Activated T-helper 1 cell treated with anti-CD3 and anti-CD28 coated beads, Interleukin-12 subunit alpha, Interleukin-12 subunit beta, Interleukin-2, Interleukin-4 antibody, amounts not matched to agents 30 ng/mL and 10 ng/mL and 1 ng/mL, durations not matched to agents 14 hours and 24 hours and 36 hours (primary cell): ENCODE measurements at places on chromosomes 5 and 9. TPM values are rescaled to one million over a fixed set of nuclear protein-coding genes. Genes with fewer than 3 reads are reported as not detected.

Gene AIF1L
- total RNA-seq = 0.34 and 0.51 TPM in 2 replicates

Gene WNT8A
- total RNA-seq = not detected in 2 replicates

Gene MPDZ
- total RNA-seq = not detected in 2 replicates

Gene ADAMTS19
- not detected in 2 replicates for total RNA-seq

Gene NUTM2G
- not detected in 2 replicates for total RNA-seq

Gene C9orf153
- total RNA-seq = 0.34 TPM in 1 of 2 replicates, not detected in the other

Gene DMRT3
- total RNA-seq = not detected in 2 replicates

Gene KCNT1
- not detected in 2 replicates for total RNA-seq

Gene GPR151
- not detected in 2 replicates for total RNA-seq

Gene SLC22A5
- total RNA-seq = 4.3 and 6.2 TPM in 2 replicates

Gene CDC25C
- total RNA-seq = 5.3 and 5.6 TPM in 2 replicates

Gene PLPP7
- 0.10 TPM in 1 of 2 replicates, not detected in the other for total RNA-seq

Gene RALGPS1
- 1.4 and 1.8 TPM in 2 replicates for total RNA-seq

Gene ANKRD20A1
- 0.59 and 1.9 TPM in 2 replicates for total RNA-seq

Gene ESM1
- total RNA-seq = not detected in 2 replicates

Gene PHF24
- 0.08 and 0.12 TPM in 2 replicates for total RNA-seq

Gene GPX3
- not detected in 2 replicates for total RNA-seq

Gene IL9
- total RNA-seq = 0.36 and 2.0 TPM in 2 replicates

Gene SH2D3C
- 30.0 and 30.4 TPM in 2 replicates for total RNA-seq

DNA sequence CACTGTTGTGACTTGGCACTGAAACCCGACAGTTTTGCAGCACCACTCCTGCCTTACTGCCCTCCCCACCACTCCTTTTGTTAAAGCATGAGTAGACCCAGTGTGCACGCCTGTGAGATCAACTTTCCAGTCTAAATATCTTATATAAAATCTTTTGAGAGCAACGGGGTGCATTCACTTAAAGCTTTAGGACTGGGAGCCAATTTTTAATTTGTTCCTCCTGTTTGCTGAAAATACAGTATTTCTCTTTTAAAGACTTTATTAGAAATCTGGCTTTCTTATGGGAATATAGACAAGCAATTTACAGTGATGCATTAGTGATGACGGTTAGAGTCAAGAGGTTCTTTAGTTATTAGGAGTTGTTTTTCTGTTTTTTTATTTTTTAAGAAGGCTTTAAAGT lies 397.5 kb downstream of the TMEM167A start:
- DNase-seq = no peak

- no peak for DNase-seq
Observed at GRCh38 chr5:142881076-142881783, 111.1 kb downstream of the ARHGAP26 start.

GRCh38 chr9:35746583-35746982 lies 2.4 kb downstream of the GBA2 start:
- DNase-seq = no peak

DNA sequence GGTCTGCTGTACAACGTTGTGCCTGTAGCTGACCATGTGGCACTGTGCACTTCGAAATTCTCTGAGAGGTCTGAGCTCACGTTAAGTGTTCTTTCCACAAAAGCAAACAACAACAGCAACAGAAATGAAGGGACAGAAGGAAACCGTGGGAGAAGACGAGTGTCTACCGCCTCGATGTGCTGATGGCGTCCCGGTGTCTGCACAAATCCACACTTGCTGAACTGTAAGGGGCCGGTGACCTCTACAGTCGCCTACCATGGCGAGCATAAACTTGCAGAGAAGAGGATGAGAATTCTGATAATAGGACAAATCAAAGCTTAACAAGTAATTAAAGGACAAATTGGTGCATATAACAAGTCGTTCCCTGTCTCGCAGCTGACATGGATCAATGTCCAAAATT lies 114.0 kb downstream of the ADAMTS2 start:
- DNase-seq = no peak

DNA sequence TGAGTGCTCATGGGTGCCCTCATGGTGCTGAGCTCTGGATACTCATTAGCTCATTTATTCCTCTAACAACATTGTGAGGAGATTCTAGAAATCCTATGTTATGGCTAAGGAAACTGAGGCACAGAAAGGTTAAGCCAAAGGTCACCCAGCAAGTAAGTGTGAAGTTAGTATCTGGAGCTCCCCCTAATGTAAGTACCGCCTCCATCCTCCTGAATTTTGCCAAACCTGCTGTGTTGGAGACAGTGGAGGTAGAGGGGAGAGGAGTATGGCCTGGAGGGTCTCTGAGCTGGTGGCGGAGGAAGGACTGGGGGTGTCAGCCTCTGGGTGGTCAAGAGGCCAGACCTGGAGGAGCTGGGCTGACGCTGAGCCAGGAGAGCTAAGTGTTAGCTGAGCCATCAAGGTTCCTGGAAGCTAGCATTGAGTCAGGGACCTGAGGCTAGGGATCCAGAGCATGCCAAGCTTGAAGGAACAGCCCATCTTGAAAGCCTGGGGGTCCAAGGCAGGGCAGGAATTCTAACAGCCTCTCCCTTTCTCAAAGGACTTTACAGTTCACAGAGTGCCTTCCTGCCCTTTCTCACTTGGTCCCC lies 114.8 kb downstream of the RGS3 start:
- no peak for DNase-seq

DNA sequence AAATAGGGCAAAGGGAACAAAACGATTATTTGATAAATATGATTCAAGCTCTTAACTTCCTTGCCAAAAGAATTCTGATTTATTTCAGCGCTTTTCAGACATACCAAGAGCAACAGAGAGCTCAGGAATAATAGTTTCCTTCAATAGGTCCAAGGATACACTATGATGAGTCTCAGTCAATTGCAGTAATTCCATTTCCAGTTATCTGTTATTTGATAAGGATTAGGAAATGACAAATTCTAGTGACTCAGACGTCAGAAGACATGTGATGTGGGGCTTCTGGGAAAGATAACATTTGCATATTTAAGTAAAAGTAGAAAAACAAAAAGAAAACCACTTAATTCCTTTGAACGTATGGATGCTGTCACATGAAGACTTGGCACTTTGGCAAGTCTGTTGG lies 1250.8 kb upstream of the CDH18 start:
- DNase-seq = no peak

DNA sequence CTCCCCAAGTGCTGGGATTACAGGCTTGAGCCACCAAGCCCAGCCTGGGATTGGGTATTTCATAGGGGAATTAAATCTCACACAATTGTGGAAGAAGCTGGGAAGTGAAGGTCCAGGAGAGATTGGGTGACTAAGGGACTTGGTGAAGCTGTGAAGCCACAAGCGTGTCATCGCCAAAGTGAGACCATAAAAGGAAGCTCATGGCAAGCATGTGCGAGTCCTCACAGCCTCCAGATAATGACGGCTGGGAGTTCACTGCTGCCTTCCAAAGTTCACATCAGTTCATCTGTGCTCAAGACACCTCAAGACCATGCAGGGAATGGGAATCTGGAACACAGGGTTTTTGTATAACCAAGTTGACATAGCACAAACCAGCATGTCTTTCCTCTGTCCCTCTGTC lies 210.6 kb downstream of the MARCHF11 start:
- no peak for DNase-seq

DNA sequence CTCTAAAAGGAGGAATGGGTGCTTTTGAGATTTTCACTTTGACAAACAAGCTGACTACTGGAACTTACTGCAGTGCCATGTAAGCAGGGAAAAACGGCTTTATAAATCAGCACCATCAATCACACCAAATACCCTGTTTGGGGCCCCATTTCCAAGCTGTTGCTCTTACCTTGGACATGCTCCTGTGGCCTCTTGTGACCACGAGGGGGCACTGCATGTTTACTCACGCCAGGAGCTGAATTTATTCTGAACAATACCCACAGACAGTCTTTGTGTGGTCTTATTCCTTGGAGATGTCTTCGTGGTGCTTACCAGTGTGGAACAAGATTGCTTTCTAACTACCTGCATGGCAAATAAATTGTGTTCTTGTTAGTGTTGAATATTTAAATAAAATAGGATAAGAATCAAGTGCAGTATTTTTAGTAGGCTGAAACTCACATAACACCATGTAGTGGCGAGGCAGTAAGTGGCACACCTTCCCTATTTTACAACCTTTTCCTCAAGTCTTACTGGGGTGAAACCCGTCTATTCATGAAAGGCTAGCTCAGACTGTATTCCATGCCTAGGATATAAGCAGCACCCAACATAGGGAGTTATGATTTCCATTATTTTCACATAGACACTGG lies 155.5 kb upstream of the NMUR2 start:
- peak; percentile 2 for DNase-seq

GRCh38 chr5:154653418-154653763 lies 101.8 kb upstream of the LARP1 start:
- no peak for DNase-seq

- no peak for DNase-seq
Observed at GRCh38 chr5:72394688-72395087, 74.5 kb downstream of the PTCD2 start.

DNA sequence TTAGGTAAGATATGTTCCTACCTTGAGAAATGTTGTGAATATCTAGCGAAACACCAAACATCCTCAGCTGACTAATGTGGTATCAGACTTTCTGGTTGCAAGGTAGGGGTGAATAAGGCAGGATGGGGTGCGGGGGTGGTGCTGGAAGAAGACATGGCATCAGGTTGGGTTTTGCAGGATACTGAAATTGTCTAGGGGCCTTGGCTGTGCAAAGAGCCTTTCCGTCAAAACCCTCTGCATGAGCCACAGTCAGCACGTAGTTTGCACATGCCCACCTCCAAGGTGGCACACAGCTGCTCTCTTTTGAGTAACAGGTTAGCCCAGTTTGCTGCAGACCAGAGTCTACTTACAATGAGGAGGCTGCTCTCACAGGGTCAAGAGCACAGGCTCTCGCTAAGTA lies 42.0 kb downstream of the SFXN1 start:
- no peak for DNase-seq

DNA sequence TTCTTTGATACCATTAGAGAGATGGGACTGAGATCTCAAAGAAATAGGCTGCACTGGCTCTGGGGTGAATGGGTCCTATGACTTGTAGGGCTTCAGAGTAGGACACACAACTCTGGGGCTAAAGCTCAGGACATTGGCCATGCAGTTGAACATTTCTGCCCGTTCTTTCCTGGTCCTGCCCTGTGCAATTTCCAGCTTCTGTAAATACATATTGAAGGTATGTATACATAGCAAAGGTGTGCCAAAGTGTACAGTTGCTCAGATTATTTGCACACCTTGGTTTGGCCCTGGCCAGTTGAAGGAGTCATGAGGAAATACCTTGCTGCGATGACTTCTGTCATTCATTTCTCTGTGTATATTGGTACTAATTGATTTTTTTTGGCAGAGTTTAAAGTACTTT lies 52.8 kb upstream of the TAF11L2 start:
- no peak for DNase-seq

DNA sequence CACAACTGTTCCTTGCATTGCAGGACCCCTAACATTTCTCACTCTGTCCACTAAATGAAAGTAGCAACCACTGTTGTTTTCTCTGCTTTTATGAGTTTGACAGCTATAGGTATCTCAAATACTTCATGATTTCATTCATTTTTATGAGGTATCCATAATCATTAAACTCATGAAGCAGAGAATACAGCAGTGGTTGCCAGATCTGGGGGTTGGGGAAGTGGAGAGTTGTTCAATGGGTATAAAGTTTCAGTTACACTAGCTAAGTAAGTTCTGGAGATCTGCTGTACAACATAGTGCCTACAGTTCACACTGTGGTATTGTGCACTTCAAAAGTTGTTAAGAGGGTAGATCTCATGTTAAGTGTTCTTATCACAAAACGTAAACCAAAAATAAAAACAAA lies 23.4 kb upstream of the CAMK4 start:
- DNase-seq = no peak

- no peak for DNase-seq
Observed at GRCh38 chr9:90858457-90858901, 56.9 kb downstream of the SYK start.

DNA sequence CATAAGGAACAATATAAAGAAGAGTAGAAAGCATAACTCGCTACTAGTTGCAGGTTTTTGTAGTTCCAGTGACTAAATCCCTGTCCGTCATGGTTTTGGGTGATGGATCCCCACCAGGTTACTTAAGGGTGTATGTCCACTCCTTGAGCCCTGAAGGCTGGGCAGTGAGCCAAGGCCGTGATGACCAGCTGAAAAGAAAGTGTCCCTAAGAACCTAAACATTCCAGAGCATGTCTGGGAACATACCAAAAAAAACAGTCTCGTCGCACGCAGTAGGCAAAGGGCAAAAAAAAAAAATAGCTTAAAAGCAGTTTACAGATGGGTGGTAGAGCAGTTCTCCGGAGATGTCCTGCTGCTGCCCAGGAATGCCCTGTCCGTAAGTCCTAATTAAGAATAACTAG lies 21.4 kb upstream of the SNAPC3 start:
- DNase-seq = no peak

GRCh38 chr5:176676361-176676824 lies 29.1 kb downstream of the TSPAN17 start:
- no peak for DNase-seq

GRCh38 chr5:114335391-114335790 lies 26.5 kb upstream of the KCNN2 start:
- no peak for DNase-seq

GRCh38 chr5:136123236-136123768 lies 9.3 kb upstream of the SMAD5 start:
- DNase-seq = no peak

DNA sequence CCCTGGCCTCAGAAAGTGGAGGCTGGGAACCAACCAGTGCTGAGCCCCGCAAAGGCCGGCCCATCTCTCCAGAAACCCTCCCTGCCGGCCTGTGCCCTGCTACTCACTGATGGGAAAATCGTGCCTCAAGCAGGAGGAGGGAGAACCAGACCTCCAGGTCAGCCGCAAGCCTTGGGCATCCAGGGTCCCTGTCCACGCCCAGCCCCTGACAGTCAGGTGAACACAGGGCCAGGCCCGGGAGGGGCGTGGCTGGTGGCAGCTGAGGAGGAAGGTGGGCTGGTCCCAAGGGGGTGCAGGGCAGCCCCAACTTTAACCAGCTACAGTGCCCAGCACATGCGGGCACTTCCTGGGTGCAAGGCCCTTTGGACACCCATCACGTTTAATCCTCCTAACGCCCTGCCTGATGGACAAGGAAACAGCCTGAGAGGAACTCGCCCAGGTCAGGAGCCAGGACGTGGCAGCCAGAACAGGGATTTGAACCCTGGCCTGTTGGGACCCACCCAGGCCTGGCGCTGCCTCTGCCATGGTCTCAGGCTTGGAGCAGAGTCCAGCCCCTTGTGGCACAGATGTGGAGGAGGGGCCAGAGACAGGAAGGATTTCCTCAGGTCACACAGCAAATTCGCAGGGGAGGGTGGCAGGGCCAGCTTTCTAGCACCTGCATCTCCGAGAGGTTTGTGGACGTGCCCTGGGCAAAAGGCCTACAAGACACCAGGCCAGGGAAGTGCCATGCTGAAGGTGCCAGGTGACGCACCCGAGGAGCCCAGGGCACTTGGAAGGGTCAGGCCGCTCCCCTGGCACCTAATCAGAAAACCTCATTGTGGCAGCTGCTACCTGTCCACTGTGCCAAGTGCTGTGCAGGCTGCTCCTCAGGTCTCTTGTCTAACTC lies 4.5 kb downstream of the RALGDS start:
- DNase-seq = no peak

DNA sequence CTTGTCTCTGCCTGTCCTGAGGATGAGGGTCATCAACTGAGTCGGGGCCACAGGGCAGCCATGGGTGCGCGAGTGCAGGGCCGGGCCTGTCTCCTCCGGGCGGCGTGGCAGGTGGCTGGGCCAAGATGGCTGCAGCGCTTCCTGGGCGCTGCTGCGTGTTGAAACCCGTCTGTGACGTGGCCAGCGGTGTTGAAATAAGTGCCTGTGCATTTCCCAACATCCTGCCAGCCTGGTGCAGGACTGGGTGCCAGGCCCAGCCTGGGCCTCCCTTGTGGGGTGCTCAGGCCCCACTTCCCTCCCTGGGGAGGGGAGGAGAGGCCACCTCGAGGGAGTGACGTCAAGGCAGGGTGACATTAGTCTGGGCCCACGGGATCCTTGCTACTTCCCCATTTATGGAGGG lies 45.5 kb downstream of the RXRA start:
- DNase-seq = no peak
